ENCODE measurements at places on chromosomes 4 and X. TPM values are rescaled to one million over a fixed set of nuclear protein-coding genes. Genes with fewer than 3 reads are reported as not detected.

DNA sequence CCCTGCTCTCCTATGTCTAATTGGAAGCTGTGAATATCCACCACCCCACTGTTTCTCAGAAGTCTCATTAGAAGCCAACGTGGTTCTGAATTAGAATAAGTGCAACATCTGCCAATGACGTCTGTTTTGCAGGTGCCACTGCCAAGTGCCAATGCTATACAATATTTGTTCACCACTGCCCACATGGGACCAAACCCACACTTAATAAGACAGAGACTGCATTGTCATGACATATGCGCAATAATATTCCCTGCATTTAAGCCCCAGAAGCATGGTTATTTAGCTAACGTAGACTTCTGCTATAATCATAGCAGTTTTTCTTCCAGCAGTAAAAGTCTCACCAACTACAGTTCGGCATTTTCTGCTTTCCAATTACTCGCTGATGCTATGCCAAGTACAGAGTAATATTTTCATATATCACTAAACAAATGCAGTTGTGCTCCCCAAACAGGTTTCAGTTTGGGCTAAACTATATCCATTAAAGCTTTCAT lies 262.5 kb upstream of the PCDH18 start:
- H3K4me1 ChIP-seq, result no peaks in the 10 kb centered on the region
- no peak overlapping the region for H3K4me3 ChIP-seq
- no peak for DNase-seq
- H3K27ac ChIP-seq, result no peak overlapping the region
- H3K27me3 ChIP-seq, result no peaks in the 10 kb centered on the region
- no peaks in the 10 kb centered on the region for H3K36me3 ChIP-seq

DNA sequence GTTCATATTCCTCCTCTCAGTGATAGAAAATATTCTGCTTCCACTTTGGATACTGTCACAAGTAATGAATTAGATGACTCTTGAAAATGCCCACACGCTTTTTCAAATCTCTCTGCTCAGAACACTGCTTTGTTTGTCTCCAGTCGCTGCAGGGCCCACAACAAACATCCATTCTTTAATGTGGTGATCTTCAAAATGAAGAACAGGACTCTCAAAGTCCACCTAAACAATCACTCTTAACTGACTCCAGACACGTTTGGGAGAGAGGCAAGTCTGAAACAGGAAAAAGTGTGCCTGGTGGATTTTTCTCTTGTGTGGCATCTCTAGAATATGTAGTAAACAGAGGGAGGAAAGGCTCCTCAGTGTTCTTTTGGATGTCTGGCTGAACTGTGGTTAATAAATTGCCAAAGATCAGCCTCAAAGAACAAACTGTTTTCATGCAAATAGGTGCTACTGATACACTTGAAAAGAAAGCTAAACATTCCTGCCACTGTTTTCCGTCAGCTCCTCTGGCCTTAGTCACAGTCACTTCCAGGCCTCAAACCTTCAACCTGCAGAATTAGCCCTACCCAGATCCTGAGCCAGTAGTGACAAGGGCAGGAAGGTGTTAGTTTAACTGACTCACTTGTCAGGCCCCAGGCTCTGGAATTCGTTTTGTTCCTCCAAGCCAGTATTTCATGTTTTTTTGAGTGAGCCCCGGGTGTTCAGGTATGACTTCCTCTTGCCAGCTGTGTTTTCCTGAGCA lies 259.6 kb upstream of the GPC4 start:
- no peak overlapping the region for H3K27ac ChIP-seq
- H3K27me3 ChIP-seq, result peaks cover 2% of the 10 kb centered on the region
- H3K4me3 ChIP-seq, result no peak overlapping the region
- H3K36me3 ChIP-seq, result no peaks in the 10 kb centered on the region
- no peak for DNase-seq

The SCML2 gene
- total RNA-seq, result 2.2 TPM

The TCP11X2 gene
- total RNA-seq, result not detected

GRCh38 chrX:145826466-145826865 lies 8.8 kb downstream of the SLITRK2 start:
- H3K4me1 ChIP-seq, result no peaks in the 10 kb centered on the region
- no peaks in the 10 kb centered on the region for H3K36me3 ChIP-seq
- DNase-seq, result no peak
- no peak overlapping the region for H3K27ac ChIP-seq
